ENCODE measurements at places on chromosomes 1 and 21.

GRCh38 chr1:247266053-247266452 is 10.2 kb downstream of the VN1R5 start:
- DNase-seq: no peak

GRCh38 chr21:38725196-38726157 is 80.3 kb upstream of the ETS2 start:
- DNase-seq: no peak

GRCh38 chr1:114102136-114102535 is 51.5 kb downstream of the SYT6 start:
- no peak for DNase-seq

GRCh38 chr1:153262070-153262366 is 2.5 kb downstream of the LORICRIN start:
- no peak for DNase-seq

DNA sequence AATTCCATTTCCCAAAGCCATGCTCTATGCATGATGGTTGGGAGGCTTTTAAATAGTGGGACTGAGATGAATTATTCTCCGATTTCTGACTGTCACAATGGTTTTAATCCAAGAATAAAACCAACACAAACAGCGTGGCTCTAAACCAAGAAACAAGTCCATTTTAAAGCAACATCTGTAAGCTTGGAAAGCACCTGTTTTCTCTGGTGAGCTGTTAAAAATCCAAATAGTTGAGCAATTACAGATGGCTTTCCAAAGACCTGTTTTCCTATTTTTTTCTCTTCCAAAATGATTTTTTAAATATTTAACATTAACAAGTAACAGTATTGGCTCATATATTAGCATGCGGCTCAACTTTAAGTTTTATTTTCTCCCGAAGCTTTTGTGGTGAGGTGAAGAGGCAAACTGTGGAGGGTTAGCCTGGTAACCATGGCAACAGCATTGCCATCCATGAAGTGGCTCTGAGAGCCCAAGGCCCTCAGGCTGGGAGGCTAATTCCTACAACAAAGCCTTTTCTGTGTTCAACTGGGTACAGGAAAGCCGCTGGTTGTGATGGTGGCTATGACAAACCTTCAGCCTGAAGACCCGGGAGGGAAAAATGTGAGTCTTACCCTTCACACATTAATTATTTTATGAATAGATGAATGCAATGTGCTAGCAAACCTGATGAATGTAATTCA is 56.7 kb upstream of the B3GALT5 start:
- DNase-seq: no peak

GRCh38 chr1:17276568-17276967 is 27.7 kb downstream of the PADI3 start:
- no peak for DNase-seq

DNA sequence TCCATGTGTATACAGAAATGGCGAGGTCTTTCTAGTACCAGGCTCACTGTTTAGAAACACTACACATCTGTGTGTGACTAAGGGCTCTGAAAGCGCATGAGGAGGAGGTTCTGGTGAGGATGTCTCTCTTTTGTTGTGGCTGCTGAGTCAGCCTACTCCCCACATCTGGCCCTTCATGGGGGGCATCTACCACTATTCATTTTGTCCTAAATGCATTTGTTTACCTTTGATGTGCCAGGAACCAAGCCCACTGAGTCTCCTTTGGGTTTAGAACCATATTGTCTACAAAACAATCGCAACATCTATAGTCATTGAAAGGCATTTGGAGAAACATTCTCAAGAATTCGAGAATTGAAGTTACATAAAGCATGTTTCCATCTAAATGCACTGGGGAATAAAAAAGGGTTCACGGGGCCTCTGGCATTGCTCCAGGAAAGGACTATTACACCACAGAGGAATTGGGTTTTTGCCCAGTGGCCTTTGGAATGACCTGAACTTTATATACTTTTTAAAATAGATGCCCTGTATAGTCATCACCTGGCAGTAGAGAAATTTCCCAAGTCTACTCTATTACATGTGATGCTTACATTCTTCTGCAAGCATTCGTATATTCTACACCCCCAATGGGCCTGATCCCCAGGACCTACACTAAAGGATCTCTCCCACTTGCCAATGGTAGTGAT is 35.1 kb upstream of the ADORA3 start:
- no peak for DNase-seq

DNA sequence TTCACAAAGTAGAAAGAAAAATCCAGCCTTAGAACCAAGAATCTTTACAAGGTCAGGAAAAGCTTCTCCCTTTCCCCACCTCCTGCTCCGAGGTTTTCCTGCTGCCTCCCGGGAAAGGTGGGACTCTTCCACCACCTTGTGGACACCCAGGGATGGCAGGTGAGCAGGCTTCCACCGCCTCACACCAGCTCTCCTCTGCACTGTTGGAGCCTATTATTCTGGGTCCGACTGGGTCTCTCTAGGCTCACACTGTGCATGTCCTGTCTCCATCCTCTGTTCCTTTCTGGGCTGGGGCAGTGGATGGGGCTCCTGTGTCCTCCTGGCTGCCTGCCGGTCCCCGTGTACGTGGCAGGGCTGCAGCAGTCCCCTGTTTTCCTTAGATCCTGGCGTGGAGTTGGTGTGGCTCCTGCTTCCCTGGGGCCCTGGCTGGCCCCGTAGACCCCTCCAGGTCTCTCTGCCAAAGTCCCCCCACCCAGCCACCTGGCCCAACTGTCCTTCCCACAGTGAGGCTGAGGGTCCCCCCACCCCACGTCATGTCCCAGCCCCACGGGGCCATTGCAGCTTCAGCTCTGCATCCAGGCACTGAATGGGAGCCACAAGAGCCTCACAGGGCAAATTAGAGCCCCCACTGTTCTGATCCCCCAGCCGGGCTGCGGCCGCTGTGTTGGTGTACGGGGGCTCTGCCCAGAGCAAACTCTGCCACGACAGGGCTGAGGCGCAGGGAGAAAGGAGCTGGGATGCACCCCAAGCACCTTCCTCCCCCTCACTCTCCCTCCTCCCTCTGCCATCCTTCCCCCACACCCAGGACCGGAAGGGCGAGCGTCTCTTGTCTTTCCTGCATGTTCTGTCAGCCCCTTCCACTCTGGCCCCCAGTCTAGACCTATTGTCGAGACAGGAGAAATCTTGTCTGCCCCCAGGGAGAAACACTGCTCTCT is 3.3 kb upstream of the SLC45A1 start:
- DNase-seq: peak; percentile 45

- no peak for DNase-seq
Measured at GRCh38 chr21:44408226-44408625, 47.1 kb upstream of the LRRC3 start.

GRCh38 chr1:155226188-155226909 is 17.9 kb downstream of the MTX1 start:
- peak; percentile 64 for DNase-seq

- no peak for DNase-seq
Measured at GRCh38 chr1:197341626-197342025, 73.6 kb downstream of the CRB1 start.

DNA sequence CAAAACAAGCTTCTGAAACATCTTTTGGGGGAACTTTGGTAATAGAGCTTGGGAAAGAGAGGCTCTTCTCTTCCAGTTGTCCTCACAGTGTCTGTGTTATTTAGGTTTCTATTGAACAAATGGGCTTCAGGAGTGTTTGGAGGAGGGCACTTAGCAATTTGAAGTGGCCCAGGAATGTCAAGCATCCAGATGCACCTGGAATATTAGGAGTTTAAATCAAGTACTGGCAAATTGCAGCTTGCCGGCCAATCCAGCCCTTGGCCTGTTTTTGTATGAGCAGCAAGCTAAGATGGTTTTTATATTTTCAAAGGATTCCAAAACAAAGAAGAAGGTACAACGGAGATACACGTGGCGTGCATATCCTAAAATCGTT is 94.7 kb downstream of the CCDC185 start:
- no peak for DNase-seq

- DNase-seq: no peak
Measured at GRCh38 chr1:204014336-204014735, 58.6 kb upstream of the SOX13 start.

DNA sequence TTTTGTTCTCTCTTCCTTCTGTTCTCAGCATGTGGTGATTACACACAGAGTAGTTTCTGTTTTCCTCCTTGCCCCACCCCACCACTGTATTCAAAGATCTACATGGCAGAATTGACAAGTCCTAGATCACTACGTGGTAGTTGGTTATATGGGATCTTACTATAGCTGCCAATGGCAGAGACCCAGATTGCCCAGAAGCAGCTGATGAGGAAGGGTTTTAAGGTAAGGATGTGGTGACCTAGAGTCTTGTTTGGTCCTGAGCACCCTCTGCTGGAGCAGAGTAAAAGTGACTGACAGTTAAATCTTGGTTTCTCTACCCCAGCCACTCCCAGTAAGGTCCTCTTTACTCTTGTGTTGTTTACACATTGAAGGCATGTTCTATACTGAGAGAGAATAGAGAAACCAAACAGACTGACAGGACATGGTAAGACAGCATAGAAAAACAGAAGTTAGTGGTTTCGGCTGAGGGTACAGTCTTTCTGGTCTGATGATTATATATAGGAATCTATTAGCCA is 22.8 kb upstream of the STRIP1 start:
- DNase-seq: no peak

DNA sequence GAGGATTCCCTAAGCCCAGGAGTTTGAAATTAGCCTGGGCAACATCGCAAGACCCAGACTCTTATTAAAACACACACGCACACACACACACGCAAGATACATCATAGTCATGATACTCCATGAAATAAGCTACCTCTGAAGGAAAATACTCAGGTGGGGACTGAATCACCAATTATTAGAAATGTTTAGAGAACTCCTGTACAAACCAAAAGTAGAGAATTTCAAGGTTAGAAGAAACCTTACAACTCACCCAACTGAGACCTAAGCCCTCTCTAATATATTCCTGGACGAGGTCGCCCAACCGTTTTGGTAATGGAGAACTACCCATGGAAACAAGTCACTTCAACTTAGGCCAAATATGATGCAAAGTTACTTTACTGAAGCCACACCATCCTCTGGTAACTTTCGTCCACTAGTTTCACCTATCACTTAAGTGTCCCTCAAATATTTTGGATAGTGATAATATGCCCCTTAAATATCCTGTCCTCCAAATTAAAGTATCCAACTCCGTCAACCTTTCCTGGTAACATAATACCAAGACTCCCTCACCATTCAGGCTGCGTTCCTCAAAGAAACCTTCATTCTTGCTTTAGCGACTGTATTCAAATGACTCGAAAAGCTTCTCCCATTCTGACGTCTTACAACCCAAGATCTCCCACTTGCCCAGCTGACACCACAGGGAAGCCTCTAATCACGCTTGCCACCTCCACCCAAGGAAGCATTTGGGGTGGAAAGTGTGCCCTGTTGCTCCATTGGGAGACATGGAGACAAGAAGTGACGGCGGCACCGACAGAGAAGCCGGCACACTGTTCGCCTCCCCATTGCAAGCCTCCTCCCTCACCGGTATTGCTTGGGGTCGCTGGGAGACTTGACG is 856 bp downstream of the NRDC start:
- DNase-seq: no peak

DNA sequence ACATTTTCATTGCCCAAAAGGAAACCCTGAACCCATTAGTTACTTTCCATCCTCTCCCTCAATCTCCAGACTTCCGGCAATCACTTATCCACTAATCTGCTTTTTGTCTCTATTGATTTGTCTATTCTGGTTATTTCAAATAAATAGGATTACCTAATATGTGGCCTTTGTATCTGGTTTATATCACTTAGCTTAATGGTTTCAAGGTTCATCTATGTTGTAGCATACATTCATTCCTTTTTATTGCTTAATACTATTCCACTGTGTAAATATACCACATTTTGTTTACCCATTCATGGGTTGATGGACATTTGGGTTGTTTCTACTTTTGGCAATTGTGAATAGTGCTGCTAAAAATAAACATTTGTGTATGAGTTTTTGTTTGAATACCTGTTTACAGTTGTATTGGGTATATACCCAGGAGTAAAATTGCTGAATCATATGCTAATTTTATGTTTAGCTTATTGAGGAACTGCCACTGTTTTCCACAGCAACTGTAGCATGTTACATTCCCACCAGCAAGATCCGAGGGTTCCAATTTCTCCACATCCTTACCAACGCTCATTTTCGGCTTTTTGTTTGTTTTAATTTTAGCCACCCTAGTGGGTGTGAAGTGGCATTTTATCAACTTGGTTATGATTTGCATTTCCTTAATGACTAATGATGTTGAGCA is 2.5 kb upstream of the SLC25A44 start:
- DNase-seq: no peak

DNA sequence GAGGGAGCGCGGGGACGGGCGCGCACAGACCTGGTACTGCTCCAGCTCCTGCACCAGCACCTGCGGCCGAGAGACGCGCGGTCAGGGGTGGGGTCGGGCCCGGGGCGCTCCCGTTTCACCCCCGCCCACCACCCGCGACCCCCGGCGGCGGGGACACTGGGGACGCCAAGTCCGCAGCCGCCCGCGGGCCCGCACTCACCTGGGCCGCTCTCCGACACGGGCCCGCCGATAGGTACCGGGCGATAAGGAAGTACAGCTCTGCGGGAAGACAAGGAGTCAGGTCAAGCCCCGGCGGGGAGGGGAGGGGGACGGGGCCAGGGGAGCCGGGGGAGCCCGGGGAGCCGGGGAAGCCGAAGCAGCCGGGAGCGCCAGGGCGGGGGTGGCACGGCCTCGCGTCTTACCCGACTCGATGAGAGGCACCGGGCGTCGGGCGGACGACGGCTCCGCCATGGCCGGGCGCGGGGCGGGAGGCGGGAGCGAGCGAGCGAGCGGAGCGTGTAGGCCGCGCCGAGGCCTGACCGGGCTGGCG is 326 bp downstream of the BRWD1 start:
- DNase-seq: no peak

DNA sequence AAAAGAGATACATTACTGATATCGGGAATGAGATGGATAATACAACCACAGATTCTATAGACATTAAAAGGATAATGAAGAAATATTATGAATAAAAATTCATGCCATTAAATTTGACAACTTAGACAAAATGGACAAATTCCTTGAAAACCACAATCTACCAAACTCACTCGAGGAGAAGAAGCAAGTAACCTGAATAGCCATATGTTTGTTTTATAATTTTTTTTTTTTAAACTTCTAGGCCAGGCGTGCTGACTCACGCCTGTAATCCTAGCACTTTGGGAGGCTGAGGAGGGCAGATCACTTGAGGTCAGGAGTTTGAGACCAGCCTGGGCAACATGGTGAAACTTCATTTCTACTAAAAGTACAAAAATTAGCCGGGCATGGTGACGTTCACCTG is 327.9 kb downstream of the VAV3 start:
- DNase-seq: no peak

DNA sequence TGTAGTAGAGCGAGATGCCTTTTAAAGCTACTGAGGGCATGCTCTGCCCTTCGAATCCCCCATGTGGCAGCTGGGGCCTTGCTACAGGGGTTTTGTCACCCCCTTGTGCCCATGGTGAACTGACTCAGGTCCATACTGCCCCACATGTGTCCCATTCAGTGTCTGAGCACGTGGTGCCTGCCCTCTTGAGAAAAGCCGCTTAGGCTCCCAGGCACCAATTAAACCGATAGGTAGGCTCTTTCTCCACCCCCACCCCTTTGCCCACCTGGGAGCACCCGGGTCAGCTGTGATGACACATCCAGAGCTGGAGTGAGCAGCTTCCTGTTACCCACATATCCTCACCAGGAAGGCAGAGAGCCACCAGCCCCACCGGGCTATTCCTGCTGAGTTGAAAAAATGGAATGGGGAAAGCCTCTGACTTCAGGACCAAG is 30.5 kb downstream of the TMCC2 start:
- no peak for DNase-seq

Data from omental fat pad (tissue), 4 donors.